ENCODE measurements at places on chromosomes 2 and 18.

DNA sequence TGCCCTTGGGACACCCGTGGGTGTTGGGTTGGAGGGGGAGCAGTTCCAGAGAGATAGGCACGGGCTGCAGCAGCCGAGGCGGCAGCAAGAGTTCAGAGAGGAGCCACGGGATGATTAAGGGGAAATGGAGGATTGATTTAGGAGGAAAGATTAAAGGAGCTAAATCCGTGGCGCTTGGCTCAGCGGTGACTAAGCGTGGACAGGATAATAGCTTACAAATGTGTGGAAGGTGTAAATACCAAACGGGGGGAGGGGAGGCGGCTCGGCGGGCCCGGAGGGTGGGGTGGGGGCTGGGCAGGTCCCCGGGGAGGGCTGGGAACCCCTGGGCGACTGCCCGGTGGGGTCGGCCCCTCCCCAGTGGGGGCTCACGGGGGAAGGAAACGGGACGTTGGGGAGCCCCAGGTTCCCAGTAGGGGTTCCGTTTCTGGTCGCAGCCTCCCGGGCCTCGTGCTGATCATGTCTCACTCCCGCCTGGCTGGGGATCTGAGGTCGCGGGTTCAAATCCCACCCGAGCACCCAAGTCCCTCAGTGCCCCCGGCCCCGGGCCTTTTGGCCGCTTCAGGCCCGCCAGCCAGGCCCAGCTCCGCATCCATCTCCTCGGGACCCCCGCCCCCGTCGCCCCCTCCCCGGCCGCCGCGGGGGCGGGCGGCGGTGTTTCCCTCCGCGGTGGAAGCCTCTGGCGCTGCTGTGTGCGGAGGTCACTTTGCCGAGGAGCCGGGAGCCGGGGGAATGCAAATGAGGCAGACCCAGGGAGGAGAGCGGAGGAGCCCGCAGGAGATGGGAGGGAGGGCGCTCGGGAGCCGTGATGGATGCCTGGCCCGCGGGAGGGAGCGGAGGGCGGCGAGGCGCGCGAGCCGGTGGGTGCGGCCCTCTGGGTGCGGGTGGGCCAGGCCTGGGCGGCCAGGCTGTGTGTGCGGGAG is 8.1 kb downstream of the ASIC4 start:
- no peak for DNase-seq

- DNase-seq = no peak
These were observed 7.1 kb upstream of the NAPG start for GRCh38 chr18:10518595-10519255.

DNA sequence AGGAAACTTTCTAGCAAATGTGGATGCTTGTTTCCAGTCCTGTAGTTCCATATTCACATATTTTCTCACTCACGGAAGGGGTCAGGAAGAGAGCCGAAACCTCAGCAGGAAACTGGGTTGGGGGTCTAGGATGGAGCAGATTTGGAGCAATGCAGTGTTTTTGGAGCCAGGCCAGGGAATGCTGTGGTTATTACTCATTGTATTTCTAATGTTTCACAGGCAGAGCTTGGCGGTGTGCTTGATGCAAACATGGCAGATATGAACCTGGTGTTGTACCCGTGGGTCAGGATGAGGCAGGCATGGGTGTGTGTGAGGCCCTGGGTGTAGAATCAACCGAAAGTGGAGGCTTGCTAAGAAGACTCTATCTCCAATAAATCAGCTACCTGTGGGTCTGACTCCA is 34.6 kb upstream of the ACKR3 start:
- DNase-seq = no peak

- no peak for DNase-seq
These were observed 95.1 kb downstream of the MYO5B start for GRCh38 chr18:50099725-50100407.

GRCh38 chr2:191618786-191619185 is 59.1 kb upstream of the NABP1 start:
- no peak for DNase-seq

- DNase-seq = no peak
These were observed 11.6 kb downstream of the GPD2 start for GRCh38 chr2:156447761-156448160.

DNA sequence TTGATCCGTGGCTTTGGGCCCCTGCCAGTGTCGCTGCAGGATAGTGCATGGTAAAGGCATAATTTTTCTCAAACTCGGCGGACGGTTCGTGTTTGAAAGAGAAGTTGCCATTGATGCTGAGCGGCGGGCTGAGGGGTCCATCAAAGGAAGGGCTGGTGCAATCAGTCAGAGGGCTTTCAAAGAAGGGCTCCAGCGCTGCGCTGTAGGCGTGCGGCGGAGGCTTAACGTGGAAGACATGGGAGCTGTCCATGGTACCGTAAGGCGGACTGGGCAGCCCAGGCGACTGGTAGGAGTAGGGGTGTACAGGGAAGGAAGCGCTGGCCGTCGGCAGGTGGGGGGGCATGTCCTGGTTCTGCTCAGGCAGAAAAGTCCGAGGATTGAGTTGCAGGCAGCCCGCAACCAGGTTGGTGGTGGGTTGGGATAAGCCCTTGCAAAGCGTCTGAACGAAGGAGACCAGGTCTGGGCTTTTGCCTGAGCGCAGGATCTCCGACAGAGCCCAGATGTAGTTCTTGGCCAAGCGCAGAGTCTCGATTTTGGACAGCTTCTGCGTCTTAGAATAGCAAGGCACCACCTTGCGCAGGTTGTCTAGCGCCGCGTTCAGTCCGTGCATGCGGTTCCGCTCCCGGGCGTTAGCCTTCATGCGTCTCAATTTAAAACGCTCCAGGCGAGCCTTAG is 2.3 kb downstream of the NEUROD1 start:
- no peak for DNase-seq

- no peak for DNase-seq
These were observed 40.6 kb downstream of the FASTKD2 start for GRCh38 chr2:206805887-206806607.

GRCh38 chr18:80194874-80195570 is 52.3 kb downstream of the PARD6G start:
- DNase-seq = no peak

- DNase-seq = no peak
These were observed 47.2 kb downstream of the DYSF start for GRCh38 chr2:71500426-71501079.

DNA sequence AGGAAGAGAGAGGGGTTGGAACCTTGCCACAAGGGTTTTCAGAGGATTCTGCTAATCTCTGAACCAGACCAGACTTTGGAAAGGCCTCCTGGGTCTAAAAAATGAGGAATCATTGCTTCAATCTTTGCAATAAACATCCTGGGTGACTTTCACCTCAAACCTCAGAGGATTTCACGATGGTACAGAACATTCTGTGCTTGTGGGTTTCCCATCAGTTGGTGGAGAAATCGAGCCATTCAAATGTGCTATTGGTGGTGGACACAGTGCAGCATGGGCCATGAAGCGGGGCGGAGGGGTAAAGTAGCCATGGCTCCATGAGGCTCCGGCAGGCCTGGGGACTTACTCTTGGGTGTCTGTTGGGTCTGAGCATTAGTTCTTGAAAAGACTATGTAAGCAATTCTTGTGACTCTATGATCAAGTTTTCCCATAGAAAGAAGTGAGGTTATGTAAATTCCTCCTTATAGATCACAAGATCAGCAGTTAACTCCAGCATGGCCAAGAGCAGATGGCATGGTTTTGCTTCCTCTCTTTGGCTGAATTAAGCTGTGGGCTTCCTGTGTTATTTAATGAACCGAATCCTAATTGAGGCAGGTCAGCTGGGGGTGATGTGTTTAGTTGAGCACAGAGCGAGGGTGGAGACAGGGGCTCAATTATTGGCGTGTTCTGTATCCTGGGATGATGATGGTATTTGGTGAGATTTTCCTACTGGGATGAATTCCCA is 1.9 kb upstream of the IL1R2 start:
- DNase-seq = no peak

DNA sequence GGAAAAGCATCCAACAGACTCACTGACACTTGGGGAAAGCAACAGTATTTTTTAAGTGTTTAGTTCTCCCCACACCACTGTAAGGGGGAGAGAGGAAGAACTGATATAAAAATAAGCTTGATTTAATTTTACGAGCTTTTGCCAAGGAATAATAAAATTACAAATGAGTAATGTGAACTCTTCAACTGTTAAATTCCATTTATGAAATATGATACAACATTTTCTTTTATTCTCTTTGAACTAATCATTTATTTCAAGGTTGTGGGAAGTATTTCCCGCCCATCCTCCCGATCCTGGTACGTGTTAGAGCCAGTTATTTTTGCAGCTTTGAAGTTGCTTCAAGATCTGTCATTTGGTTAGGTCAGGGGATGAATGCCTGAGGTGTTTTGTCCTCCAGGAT is 35.2 kb downstream of the WDPCP start:
- no peak for DNase-seq

DNA sequence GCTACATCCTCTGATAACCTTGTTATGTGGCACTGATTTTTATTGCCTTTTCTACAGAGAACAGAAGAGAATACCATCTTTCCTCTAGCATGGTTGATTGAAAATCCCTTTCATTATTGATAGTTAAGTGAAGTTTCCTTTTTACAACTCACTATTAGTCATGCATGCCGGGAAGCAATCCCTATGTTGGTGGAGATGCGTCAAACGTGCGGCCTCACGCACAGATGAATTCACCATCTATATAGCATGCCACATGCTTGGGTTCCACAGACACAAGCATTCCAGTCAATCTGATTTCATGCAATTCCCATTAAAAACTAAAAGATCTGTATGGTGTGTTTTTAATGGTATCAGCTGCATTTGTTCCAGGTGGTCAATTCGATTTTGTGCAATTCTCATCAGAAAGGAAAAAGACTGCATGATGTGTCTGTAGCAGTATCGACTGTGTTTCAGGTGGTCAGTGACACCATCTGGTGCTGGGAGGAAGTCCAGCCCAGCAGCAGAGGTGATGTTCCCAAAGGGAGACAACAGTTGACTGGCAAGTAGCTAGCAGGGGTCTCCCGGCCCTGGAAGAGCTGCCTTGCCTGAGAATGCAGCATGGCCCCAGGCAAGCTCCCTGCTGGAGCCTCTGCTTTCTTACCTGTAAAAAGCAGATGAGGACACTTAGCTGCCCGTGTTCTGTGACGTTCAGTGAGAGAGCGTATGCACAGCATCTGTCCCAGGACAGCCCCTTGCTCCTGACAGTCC is 151.3 kb upstream of the NCK2 start:
- DNase-seq = no peak

- DNase-seq = peak; percentile 54
These were observed 74.7 kb upstream of the ETAA1 start for GRCh38 chr2:67322353-67323001.

GRCh38 chr2:40431600-40431955 is 20.3 kb downstream of the SLC8A1 start:
- DNase-seq = no peak

All from Karpas-422 (cell line).